Activated T-helper 1 cell treated with Interleukin-2 at 50 U/mL for 16 hours (primary cell): ENCODE measurements at places on chromosomes 5 and 9.

DNA sequence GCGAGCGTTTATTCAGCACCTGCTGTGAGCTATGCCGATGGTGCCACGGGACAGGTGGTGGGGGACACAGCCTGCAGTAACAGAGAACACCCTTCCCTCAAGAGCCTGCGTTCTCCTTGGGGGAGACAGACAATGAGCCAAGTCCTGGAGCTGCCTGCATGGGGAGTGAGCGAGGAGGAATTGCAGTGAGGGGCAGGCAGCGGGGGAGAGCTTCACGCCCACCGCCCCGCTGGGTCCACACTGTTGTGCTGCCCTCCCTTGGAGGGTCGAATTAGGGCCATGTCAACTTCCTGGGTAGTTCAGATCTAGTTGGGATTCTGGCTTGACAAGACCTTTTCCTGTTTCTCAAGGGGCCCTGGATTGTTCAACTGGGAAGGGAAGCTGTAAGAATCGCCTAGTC is 55.5 kb upstream of the N4BP3 start:
- no peak for DNase-seq

GRCh38 chr5:37448941-37449340 is 69.8 kb downstream of the WDR70 start:
- no peak for DNase-seq

DNA sequence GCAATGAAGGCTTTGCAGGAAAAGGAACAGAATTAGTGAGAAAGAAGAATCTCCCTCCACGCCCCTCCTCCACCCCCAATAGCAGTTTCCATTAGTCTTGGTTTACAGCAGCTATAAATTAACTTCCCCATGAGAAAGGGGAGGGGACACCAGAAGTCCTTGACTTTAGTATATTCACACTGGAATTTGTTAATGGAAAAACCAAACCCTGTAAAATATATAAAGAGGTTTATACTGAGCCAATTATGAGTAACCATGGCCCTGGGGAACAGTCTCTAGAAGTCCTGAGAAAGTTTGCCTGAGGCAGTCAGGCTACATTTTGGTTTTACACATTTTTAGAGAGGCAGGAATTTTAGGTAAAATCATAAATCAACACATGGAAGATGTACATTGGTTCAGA is 88.5 kb downstream of the ALDH1A1 start:
- DNase-seq = no peak

DNA sequence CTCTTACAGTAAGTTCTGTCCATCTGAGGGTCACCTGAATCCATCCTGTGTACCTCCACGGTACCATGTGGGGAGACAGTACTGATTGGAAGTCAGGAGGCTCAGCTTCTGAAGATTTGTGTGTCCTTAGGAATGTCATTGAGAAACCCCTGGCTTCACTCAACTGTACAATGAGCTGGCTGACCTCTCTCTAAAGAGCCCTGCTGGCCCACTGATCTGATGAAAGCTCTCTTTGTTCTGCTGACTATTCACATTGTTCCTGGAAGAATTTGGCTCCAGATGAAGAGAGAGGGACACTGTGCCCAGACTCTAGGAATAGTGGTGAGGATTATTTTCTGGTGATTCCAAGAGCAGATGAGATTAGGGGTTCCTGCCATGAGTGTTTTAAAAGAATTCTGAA is 141.2 kb downstream of the LURAP1L start:
- no peak for DNase-seq

DNA sequence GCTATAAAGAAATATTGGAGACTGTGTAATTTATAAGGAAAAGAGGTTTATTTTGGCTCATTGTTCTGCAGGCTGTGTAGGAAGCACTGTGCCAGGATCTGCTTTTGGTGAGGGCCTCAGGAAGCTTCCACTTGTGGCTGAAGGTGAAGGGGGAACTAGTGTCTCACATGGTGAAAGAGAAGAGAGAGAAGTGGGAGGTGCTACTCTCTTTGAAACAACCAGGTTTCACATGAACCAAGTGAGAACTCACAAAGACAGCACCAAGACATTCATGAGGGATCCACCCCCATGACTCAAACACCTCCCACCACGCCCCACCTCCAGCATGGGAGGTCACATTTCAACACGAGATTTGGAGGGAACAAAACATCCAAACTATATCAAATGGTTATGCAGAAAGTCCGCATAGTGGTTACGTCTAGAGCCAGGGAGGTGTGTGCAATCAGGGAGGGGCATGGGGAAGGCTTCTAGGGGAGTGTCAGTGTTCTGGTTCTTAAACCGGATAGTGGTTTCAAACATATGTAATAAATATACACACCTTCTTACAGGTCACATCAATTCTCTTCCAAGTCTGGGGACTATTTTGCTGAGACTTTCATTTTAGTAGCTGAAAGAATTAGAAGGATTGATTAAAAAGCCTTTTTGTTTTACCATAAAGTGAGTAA is 113.0 kb downstream of the TRIO start:
- DNase-seq = no peak

DNA sequence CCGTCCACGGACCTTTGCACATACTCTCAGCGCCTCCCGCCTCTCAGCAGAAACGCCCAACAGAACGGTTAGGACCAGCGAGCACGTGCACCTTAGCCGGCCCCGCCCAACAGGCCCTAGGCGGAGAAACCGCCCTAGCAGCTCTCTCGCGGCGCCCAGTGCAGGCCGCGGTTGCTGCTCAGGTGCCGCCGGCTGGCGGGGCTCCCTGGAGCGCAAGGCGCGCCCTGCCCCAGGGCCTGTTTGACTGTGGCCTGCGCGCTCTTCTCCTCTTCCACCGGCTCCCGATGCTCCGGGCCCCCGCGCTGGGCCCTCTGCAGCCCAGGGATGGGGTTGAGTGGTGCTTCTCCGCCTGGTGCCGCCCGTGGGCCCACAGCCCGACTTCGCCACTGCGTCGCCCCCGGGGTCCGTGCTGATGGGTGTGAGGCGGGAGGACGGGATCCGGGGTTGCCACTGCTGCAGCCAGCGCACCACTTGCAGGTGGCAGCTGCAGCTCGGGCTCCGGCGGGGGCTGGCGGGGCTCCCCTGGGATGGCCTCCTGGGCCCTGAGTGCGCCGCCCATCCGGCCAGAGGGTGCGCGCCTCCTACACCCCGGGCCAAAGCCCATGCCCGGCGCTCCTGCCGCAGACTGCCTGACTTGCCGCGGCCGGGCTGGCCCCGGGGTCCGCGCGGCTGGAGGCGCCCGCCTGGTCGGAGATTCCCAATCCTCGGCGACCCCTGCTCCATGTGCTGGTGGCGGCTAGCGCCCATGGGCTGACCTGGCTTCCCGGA is 1889.4 kb upstream of the CDH9 start:
- no peak for DNase-seq

DNA sequence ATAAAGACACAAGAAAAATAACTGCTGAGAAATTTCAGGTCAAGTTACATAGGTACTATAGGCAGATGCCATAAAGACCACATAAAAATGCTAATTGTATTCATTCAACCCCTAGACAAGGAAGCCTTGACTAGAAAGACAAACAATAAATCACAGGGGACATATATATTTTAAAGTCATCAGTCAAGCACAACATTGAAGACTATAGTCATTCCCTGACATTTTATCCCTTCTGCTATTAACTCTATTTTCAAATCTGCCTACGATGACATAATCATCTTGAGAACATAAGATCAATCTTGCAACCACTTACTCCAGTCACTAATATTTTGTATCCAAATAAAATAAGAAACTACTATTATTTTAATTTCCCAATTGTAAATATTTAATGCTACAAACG is 38.3 kb downstream of the FAM13B start:
- DNase-seq = no peak

DNA sequence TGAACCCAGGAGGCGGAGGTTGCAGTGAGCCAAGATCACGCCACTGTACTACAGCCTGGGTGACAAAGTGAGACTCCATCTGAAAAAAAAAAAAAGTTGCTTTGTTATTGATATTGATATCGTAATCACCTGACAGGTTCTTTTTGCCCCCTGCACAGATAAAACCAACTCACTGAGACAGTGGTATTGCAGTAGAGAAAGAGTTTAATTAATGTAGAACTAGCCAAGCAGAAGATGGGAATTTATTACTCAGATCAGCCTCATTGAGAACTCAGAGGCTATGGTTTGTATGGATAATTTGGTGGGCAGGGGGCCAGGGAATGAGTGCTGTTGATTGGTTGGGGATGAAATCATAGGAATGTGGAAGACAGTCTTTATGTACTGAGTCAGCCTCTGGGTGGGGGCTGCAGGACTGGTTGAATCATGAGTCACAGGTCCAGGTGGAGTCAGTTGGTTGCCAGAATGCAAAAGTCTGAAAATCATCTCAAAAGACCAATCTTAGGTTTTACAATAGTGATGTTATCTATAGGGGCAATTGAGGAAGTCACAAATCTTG is 35.8 kb upstream of the MEGF10 start:
- no peak for DNase-seq

GRCh38 chr5:73394610-73395009 is 54.0 kb downstream of the FOXD1 start:
- no peak for DNase-seq

GRCh38 chr9:74683322-74683721 is 186.2 kb downstream of the RORB start:
- DNase-seq = no peak

DNA sequence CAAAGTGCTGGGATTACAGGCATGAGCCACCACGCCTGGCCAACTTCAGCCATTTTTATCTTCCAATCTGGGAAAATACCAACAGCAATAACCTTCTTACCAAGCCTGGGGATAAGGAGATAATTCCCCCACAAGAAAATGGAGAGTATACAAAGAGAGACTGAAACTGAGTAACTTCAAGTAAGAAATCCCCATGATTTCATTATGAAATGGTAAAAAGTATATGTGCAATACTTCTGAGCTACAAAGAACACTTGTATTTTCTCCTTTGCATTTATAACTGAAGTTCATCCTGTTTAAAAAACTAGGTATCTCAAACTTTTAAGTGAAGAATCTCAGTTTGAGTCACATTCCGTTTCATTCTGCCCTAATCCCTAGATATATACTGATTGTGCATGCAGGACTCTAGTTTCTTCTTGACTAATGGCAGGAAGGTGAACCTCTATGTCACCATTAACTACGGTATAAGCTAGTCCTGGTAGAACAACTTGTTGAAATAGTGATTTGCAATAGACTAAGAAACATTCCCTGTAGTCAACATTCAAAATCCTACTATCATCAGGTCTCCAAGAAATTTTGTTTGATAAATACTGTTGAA is 2071.4 kb downstream of the MAT2B start:
- no peak for DNase-seq

DNA sequence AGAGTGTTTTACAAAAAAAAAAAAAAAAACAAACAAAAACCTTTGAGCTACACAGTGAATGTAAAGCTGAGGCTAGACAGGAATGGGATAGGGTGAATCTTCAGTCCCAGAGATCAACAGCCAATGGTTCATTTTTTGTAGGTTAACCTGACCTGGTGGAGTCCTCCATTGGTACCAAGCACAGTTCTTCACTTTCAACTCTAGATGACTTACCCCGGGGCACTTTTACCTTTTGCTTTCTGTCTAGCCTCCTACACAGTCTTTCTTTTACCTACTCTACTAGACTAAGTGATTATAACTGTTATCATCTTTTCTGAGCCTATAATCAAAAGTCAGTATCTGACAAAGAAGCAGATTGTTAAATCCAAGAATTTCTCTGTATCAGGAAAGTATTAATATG is 50.9 kb downstream of the ANXA2R start:
- DNase-seq = no peak

GRCh38 chr9:23447166-23447565 is 378.9 kb downstream of the ELAVL2 start:
- DNase-seq = no peak

DNA sequence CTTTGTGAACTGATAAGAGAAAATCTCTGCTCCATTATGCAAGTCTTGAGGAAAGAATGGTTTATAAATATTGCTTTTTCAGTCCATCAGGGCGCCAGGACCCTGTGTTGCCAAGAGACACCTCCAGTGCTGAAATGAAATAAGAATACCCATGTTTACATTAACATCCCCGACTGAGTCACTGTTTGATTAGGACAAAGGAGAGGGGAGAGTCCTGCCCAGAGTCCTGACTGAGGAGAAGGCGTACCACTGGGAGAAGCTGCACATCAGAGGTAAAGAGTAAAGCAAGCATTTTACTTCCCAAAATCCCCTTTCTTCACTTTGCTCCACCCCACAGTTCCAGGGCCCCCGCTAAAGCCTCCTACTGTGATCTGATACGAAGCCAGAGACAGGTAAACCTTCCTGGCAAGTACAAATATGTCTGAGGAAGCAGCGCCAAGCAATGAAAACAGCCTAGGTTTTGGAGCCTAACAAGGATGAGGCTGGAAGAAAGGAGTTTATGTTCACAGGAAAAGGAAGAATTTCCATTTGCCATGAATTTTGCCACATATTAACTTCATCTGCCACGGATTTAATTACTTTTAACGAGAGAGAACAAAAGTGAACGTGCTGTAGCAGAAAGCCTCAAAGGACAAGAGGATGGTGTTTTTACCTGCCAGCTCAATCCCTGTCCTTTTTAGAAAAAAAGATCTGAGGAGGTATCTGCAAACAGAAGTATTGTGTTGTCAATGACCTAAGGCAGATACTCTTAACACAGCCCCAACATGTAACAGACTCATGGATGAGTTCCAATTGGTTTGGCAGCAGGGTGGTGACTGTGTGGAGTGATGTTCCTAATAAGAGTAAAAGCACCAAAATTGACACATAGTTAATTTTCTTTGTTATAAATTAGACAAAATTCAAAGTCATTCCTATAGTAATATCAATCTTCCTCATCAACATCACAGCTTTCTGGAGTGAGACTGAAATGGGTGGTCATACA is 209.4 kb upstream of the TLE4 start:
- no peak for DNase-seq

DNA sequence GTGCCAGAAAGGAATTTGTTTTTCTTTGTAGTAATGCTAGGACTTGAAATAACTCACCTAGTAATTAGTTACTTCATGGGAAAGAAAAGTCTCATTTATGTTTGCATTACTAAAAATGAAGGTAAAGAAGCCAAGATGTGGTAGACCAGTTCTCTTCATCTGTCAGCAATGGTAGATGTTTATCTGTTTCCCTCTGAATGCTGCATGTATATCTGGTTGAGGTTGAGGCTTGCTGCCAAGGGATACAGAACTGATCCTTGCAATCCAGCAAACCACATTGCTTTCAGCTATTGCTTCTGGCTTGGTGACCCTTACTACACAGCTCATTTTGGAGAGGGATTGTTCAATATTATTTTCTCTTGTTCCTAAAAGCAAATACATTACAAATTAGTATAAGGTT is 73.6 kb downstream of the ZNF474 start:
- DNase-seq = no peak
